ENCODE measurements at places on chromosomes 6 and 20.

- no peak for DNase-seq
Measured at GRCh38 chr6:163984124-163984936, 569.8 kb downstream of the QKI start.

DNA sequence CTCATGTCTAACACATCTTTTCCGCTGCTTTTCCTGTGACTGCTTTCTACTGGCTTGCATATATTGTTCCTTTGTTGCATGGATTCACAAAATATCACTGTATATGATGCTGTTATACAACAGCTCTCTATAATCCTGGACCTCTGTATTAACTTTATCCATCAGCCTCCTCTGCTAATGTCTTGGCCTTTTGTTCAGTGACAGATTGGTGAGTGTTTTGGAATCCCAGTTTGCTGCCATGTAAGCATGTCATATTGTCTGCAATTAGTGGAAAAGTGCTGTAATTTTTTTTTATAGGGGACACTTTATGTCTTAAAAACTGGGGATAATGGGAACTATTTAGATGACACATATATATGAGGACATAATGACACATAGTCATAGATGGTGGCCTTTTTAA, 3.0 kb downstream of the RIMS1 start:
- DNase-seq = no peak

GRCh38 chr6:44096612-44097011, 30.6 kb downstream of the MRPL14 start:
- DNase-seq = peak; percentile 84

- DNase-seq = no peak
Measured at GRCh38 chr6:135393289-135393688, 104.3 kb downstream of the AHI1 start.

GRCh38 chr6:42133926-42134325, 8.5 kb downstream of the C6orf132 start:
- no peak for DNase-seq

GRCh38 chr20:39773380-39774000, 811.3 kb downstream of the DHX35 start:
- no peak for DNase-seq
